ENCODE measurements at places on chromosomes 3 and 15.

DNA sequence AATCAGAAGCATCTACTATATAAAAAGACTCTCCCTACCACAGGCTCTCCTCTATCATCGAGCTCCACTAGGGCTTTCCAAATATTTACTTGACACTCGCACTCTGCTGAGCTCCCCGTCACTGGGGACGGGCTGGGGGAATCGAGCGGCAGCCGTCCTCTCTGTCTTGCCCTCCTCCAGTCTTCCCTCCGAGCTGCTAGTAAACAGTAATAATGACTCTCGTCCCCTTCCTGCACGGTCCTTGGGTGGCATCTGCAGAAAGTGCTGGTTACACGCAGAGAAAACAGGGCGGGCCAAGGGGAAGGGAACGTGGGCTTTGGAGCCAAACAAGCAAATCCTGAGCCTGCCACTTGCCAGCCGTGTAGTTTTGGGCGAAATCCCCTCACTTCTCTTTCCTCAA lies 96.6 kb downstream of the LRIG1 start:
- peaks cover 86% of the 10 kb centered on the region for H3K36me3 ChIP-seq
- peaks cover 94% of the 10 kb centered on the region for H3K4me1 ChIP-seq
- no peak overlapping the region for H3K27ac ChIP-seq

- H3K27ac ChIP-seq, result no peak overlapping the region
- H3K4me1 ChIP-seq, result no peaks in the 10 kb centered on the region
- no peak overlapping the region for H3K4me3 ChIP-seq
These were observed 39.3 kb downstream of the C2CD4B start for GRCh38 chr15:62125773-62126172.

DNA sequence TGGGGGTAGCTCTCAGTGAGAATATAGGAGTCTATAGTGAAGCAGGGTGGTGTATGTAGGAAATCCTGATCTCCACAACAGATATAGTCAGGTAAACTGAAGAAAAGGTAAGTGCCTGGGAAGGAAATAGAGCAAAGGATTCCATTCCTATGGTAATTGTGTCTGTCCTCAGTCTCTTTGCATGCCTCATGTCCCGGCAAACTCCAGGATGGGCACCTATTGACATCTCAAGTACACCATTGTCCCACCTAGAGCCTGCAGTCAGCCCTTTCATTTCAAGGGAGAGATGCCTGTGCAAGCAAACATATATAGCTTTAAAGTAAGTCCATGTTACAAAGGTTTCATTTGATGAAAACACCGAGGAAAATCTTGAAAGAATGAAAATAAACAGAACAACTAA lies 257.7 kb upstream of the AZI2 start:
- DNase-seq, result no peak
- no peaks in the 10 kb centered on the region for H3K4me1 ChIP-seq
- H3K4me3 ChIP-seq, result no peak overlapping the region
- no peaks in the 10 kb centered on the region for H3K36me3 ChIP-seq

GRCh38 chr3:194976049-194976451 lies 290.4 kb downstream of the FAM43A start:
- no peaks in the 10 kb centered on the region for H3K36me3 ChIP-seq
- no peak for DNase-seq
- peaks cover 4% of the 10 kb centered on the region for H3K27me3 ChIP-seq
- H3K4me3 ChIP-seq, result no peak overlapping the region

DNA sequence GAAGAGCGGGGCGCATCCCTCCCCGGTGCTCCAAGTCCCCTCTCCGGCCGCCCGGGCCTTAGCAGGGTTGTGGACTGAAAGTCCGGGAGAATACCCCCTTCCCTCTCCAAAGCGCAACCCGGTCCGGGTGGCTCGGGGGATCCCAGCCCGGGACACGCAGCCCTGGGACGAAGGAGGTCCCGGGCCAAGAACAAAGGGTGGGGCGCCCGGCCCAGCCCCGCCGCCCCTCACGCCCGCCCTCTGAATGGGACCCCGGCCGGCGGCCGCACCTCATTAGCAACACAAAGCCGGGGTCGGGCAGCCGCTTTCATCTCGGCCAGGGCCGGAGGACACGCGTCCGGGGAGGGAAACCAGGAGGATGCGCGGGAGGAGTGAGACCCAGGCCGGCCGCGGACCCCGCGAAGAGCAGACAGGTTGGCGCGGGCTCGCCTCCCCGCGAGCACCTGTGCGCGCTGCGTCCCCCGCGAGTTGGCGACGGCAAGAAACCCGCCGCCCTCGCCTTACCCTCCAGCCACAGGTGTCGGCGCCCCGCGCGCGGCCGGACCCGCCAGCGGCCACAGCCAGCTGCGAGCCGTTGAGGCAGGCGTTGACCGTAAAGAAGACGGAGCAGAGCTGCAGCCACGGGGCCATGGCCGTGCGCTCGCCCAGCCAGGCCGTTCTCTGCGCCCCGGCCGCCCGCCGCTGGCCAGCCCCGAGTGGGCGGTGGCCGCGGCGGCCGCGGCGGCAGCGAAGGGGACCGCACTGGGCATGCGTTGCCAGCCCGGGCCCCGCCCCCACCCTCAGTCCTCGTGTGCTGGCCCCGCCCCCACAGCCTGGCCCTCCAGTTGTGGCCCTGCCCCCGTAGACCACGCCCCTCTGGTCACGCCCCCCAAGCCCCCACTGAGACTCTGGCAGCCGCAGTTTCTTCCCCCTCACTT lies at the start of gene IL17RD:
Gene IL17RD (minus strand): TSS at position 697 of the 917 bp plus-strand sequence. CDS start 67 bp downstream, at position 630.
- H3K36me3 ChIP-seq, result peaks cover 2% of the 10 kb centered on the region
- peaks cover 21% of the 10 kb centered on the region for H3K27me3 ChIP-seq
- peaks cover 47% of the 10 kb centered on the region for H3K4me1 ChIP-seq

GRCh38 chr3:138325990-138326389 lies 3.7 kb downstream of the NME9 start:
- H3K27ac ChIP-seq, result no peak overlapping the region
- no peaks in the 10 kb centered on the region for H3K36me3 ChIP-seq
- H3K27me3 ChIP-seq, result peaks cover 12% of the 10 kb centered on the region
- peaks cover 11% of the 10 kb centered on the region for H3K4me1 ChIP-seq

DNA sequence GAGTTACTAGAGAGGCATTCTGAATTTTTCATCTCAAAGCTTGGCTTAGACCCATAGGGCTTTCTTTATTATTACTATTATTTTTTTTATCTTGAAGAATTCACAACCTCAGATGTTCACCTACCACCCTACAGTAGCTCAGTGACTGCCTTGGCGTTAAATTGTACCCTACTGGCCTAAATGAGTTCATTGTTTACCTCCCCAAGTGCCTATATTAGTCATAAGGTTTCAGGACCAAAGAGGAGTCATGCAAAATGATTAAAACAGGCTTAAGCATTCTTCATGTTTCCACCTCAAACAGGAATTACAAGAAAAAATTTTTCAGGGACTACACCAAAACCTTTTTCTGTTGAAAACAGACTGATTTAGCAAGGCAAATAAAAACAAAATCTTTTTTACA lies 751.5 kb downstream of the SQOR start:
- no peaks in the 10 kb centered on the region for H3K27me3 ChIP-seq
- H3K4me1 ChIP-seq, result no peaks in the 10 kb centered on the region
- DNase-seq, result no peak
- H3K4me3 ChIP-seq, result no peak overlapping the region
- H3K36me3 ChIP-seq, result no peaks in the 10 kb centered on the region
- no peak overlapping the region for H3K27ac ChIP-seq

DNA sequence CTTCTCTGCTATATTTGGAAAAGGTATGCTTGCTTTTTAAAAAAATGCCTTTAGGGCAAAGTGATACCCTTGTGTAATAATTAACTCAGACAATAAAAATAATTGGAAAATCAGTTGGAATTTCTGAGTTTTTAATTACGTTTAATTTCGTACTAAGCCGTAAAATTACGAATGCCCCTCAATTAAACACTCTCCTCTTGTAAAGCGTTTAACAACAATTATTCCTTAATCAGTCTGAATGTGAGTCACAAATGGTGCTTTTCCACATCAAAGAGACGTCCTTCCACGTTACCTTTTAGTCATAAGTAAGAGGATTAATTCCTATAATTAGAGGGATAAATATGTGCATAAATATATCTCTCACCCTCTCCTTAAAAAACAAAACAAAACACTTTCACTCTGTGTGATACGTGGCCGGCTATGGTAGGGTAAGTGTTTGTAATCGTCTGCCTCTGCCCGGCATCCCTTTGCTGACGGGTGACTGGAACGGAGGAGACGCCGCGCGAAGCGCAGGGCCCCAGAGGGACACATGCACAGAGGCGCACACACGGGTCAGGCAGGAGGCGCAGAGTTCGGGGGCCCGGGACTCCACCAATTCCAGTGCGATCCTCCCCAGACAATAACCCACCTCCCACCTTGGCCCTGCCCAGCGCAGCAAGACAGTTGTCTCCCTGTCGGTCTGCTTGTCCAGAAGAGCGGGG lies 9.7 kb upstream of the MEIS2 start:
- H3K27ac ChIP-seq, result no peak overlapping the region
- H3K36me3 ChIP-seq, result no peaks in the 10 kb centered on the region

- H3K36me3 ChIP-seq, result peaks cover 20% of the 10 kb centered on the region
- DNase-seq, result peak; percentile 73
- H3K4me1 ChIP-seq, result peaks cover 13% of the 10 kb centered on the region
- H3K27me3 ChIP-seq, result no peaks in the 10 kb centered on the region
- peak overlapping the region; percentile 78 for H3K4me3 ChIP-seq
- peak overlapping the region; percentile 79 for H3K27ac ChIP-seq
These were observed 340 bp downstream of the TMEM44 start for GRCh38 chr3:194632809-194633348.

DNA sequence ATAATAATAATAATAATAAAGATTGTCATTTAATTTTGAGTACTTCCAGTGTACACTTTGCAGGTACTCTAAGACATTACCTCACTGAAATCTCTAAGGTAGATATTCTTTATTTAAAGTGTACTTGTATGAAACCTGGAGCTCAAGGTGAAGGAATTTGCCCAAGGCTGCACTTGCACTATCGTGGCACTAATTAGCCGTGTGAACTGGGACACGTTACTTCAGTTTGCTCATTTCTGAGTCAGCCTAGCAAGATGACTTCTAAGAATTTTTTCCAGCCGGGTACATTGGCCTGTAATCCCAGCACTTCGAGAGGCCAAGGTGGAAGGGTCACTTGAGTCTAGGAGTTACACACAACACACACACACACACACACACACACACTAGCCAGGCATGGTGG lies 33.5 kb downstream of the MLH1 start:
- peaks cover 12% of the 10 kb centered on the region for H3K4me1 ChIP-seq
- H3K4me3 ChIP-seq, result no peak overlapping the region
- no peak for DNase-seq
- peaks cover 65% of the 10 kb centered on the region for H3K36me3 ChIP-seq
- no peak overlapping the region for H3K27ac ChIP-seq

- H3K27ac ChIP-seq, result no peak overlapping the region
- DNase-seq, result no peak
- no peaks in the 10 kb centered on the region for H3K4me1 ChIP-seq
- no peaks in the 10 kb centered on the region for H3K27me3 ChIP-seq
- no peaks in the 10 kb centered on the region for H3K36me3 ChIP-seq
These were observed 326.6 kb upstream of the PROK2 start for GRCh38 chr3:72111265-72112205.

- no peaks in the 10 kb centered on the region for H3K27me3 ChIP-seq
- peaks cover 14% of the 10 kb centered on the region for H3K36me3 ChIP-seq
These were observed 87.8 kb downstream of the FNDC3B start for GRCh38 chr3:172127141-172127540.

DNA sequence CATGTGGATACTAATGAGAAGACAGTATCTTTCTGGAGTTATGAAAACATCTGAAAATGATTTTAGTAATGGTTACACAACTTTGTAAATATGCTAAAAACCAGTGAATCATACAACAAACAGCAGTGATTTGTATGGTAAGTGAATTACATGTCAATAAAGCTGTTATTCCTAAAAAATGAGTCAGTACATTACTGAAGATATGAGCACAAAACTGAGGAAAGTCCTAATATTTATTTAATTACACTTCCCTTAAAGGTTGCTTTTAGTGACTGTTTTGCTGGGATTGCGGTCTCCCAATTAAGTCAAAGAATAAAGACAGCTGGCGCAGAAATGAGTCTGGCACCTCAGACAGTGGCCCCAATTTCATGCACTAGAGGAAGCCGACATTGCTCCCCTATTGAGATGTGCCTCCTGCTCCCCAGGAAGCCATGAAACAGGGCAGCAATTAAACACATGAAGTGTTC lies 50.9 kb upstream of the FSIP1 start:
- H3K4me3 ChIP-seq, result no peak overlapping the region
- no peak overlapping the region for H3K27ac ChIP-seq
- H3K36me3 ChIP-seq, result no peaks in the 10 kb centered on the region

DNA sequence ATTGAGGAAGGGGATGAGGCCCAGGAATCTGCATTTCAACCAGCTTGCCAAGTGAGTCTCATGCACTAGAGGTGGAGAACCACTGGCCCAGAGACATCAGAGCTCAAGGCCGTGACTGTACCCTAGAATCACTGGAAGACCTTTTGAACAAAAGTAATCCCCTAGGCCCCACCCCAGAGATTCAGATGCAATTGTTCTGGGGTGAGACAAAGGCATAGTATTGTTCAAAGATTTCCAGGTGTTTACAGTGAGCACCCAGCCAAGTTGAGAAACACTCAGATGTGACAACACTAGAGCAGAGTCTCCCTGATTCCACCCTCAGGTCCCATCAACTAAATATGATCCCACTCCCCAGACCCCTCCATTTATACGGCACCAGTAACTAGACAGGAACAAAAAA lies 290.3 kb upstream of the TLE3 start:
- no peak for DNase-seq
- no peak overlapping the region for H3K4me3 ChIP-seq
- H3K4me1 ChIP-seq, result peaks cover 5% of the 10 kb centered on the region
- no peaks in the 10 kb centered on the region for H3K27me3 ChIP-seq

DNA sequence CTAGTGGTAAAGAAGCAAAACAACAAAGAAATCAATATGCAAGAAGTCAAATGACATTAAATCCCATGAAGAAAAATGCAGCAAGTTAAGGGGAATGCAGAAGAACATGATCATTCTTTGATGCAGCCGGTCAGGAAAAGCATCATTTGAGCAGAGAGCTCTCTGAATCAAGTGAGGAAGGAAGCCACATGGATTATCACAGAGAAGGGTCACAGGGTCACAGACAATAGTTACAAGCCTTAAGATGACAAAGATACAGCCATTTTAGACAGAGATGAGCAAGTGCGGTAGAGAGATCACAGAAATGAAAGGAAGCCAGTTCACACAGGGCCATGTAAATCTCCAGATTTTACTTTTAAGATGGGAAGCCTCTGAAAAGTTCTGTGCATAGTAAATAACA lies 43.9 kb downstream of the UBE3A start:
- no peak for DNase-seq
- H3K36me3 ChIP-seq, result peaks cover 6% of the 10 kb centered on the region
- H3K4me1 ChIP-seq, result no peaks in the 10 kb centered on the region
- H3K4me3 ChIP-seq, result no peak overlapping the region
- H3K27ac ChIP-seq, result no peak overlapping the region

DNA sequence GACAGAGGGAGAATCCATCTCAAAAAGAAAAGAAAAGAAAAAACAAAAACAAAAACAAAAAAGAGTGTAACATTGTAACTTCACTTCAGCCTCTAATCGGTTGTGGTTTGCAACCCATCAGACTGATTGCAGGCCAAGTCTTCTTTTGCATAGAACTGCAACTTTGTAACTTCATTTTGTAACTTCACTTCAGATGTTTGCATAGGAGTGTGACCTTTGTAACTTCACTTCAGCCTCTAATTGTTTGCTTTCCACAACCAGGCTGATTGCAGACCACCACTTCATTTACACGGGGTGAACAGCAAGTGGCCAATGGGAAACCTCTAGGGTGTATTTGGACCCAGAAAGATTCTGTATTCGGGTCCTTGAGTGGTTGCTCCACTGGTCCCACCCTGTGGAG lies 79.1 kb upstream of the CHMP2B start:
- H3K36me3 ChIP-seq, result no peaks in the 10 kb centered on the region
- no peak for DNase-seq
- H3K4me3 ChIP-seq, result no peak overlapping the region
- no peak overlapping the region for H3K27ac ChIP-seq
- H3K27me3 ChIP-seq, result no peaks in the 10 kb centered on the region

GRCh38 chr15:66638377-66638776 lies 63.7 kb upstream of the SMAD6 start:
- DNase-seq, result no peak
- no peaks in the 10 kb centered on the region for H3K36me3 ChIP-seq
- peaks cover 4% of the 10 kb centered on the region for H3K4me1 ChIP-seq
